CD4-positive, alpha-beta T cell treated with Interleukin-6 for 4 hours (primary cell): ENCODE measurements at places on chromosomes 16 and 17.

DNA sequence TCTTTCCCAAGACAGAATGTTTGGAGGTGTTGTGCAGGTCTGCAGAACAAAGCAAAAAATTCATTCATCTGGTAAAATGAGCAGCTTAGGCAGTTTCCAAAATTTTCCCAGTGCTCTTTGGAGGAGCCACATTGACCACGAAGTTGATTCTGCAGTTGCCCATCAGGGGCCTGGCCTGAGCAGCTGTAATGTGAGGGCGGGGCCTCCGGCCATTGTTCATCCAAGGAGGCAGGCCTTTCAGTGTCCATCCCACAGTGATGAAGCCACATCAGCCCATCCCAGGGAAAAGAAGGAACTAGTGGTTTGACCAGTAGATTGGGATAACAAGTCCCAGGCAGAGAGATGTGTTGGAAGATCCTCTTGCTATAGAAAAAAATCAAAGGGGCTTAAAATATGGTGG, 10.1 kb downstream of the UBFD1 start:
- no peak for DNase-seq

- no peak for DNase-seq
Observed at GRCh38 chr16:10447289-10447688, 61.4 kb downstream of the ATF7IP2 start.

- no peak for DNase-seq
Observed at GRCh38 chr16:11218604-11218962, 37.4 kb downstream of the SOCS1 start.

- peak; percentile 68 for DNase-seq
Observed at GRCh38 chr17:55717898-55718735, 4.5 kb downstream of the TMEM100 start.

GRCh38 chr17:28693869-28694268, 17.8 kb downstream of the PROCA1 start:
- no peak for DNase-seq

GRCh38 chr16:74738816-74739215, 35.8 kb downstream of the FA2H start:
- DNase-seq, result no peak

DNA sequence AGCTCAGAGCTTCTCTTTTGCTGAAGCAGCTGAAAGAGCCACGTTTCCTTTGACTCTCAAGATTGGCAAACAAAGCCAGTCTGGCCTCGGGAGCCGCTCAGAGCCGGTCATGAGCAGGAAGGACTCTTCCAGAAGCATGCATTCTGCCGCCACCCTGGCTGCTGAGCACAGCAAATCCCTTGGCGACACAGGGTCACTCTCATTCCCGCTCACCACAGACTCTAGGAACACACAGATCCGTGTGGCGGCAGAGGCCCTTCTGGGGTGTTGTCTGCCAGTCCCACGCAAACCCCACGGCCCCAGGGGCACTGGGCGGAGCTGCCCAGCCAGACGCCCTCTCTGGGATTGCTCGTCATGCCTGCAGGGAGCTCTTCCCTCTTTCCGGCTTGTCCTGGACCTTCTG, 157.0 kb downstream of the C16orf95 start:
- no peak for DNase-seq

DNA sequence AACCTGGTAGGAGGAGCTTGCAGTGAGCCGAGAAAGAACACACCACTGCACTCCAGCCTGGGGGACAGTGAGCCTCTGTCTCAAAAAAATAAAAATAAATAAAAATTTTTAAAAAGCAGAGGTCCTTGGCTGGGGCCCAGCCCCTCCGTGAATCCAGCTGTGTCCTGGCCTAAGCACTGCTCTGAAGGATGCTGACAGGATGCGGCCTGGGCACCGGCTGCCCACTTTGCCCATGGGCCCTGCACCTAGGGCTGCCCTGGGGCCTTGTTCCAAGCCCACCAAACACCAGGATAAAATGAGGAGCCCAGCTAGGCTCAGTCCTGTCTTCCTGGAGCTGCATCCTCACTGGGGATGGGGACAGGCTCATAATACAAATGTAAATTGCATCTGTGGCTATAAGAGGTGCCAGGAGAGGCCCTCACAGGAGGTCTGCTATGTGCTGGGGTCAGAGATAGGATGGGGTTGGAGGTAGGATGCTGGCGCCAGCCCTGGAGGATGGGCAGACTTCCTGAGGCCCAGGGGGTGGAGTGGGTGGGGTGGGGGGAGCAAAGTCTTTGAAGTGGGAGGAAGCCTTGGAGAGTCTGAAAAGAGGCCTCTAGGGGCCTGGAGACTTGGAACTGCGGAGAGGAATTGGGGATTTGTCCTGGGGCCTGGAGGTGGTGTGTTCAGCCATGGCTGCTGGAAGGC, 6.2 kb downstream of the C16orf89 start:
- no peak for DNase-seq

GRCh38 chr17:7513850-7514419, 29.8 kb downstream of the POLR2A start:
- no peak for DNase-seq

DNA sequence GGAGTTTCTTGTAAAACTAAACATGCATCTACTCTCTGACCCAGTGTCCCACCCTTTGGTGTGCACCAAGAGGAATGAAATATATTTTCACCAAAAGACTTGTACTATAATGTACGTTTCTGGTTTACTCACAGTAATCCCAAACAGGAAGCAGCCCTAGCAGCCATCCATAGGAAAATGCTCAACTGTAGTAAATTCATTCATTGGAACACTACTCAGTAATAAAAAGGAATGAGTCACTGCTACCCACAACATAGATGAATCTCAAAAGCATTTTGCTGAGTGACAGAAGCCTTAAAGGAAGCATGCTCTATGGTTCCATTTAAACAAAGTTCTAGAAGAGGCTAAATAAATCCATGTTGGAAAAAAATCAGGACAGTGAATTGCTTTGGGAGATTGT, 37.6 kb upstream of the DHRS7B start:
- no peak for DNase-seq
